PC-9 (cell line): ENCODE measurements at places on chromosomes 6 and 20.

DNA sequence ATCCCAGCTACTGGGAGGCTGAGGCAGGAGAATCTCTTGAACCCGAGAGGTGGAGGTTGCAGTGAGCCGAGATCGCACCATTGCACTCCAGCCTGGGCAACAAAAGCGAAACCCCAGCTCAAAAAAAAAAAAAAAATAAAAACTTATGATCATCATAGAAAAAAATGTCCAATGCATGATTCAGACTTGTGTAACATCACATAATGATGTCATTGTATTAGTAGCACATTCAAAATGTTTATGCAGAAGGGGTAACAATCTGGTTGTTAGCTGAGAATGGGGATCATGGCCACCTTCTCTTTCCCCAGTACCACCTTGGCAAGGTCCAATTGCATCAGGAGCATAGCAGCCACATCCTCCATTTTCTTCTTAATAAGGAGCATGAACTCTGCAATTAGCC lies 137.6 kb upstream of the MARCKS start:
- DNase-seq = peak; percentile 41

DNA sequence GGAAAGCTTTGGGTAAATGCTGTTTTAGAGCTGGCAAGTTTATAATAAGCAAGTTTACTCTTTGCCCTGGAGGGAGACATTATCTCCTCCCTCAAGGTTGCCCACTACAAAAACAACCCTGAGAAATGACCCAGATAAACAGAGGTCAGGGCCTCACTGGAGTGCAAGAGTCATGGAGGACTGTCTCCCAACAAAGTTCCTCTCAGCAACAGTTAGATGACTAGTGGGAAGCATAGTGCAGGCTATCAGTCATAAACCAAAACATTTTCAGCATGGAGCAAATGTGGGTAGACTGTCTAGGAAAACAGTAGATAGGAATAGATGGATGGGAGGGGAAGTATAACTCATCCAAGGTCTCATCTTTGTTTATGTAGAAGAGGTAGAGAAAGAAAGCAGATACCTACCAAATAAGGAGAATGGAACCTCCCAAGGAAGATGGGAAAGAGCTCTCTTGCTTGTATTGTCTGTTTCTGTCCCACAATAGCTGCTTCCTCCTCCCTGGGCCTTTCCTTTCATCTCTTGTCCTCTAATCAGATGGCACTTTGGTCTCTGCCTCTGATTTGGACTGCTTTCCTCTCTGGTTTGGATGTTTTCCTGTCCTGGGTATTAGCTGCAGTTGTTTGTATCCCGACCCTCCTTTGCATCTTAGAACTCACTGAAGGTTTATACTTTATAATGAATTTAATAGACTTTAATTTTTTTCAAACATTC lies 95.4 kb downstream of the WASF1 start:
- no peak for DNase-seq

DNA sequence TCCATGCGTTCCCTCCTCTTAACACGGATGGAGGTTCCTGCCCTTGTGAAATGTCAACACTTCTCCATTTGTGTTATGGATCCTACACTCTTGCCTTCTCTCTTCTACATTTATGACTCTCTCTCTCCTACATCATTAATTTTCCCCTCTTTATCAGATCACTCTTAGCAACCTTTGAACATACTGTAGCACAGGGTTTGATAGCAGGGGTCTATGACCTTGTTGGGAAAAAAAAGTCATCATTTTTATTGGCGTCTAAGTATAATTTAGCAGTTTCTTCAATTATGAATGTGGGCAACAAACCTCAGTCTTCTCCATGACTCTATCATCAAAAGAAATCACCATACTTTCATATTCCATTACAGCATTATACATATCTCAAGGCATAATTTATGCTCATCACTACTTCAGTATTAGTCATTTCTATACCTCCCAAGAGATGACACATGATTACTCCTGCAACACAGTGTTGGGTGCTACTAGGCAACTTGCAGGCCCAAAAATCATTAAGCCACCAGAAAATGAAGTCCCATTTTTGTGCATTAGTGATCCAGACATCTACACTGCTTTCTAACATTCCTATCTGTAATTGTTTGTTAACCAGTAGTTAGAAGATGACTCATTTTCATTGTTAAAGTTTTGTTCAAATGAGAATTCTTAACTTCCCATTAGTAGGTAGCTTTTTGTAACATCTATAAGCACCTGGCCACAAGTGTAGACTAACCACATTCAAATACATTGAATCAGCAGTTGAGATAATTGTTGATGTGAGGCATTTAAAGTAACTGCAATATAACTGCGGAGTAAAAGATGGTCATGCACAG lies 9.5 kb downstream of the CYP39A1 start:
- DNase-seq = peak; percentile 94

- no peak for DNase-seq
Measured at GRCh38 chr6:139612135-139612465, 237.7 kb upstream of the CITED2 start.

DNA sequence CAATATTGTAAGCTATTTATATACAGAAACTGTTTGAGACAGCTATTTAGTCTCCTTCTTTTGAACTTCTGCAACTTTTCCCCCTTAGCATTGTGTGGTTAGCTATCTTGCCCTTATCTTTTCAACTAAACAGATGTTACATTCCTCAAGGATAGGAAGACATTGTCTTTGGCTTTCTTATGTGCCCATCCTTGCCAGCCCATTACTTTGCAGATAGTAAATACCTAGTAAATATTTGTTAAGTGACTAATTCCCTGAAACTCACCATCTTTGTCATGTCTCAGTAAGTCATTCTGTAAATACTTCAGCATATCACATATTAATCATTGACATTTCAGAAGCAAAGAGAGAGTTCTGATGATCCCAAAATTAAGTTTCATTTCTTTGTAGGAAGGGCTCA lies 69.1 kb upstream of the FLRT3 start:
- peak; percentile 76 for DNase-seq

GRCh38 chr6:96990462-96990861 lies 65.9 kb downstream of the KLHL32 start:
- no peak for DNase-seq

GRCh38 chr20:23937303-23938117 lies 51.1 kb downstream of the GGTLC1 start:
- DNase-seq = peak; percentile 75

GRCh38 chr6:145331066-145331465 lies 404.3 kb downstream of the EPM2A start:
- no peak for DNase-seq

DNA sequence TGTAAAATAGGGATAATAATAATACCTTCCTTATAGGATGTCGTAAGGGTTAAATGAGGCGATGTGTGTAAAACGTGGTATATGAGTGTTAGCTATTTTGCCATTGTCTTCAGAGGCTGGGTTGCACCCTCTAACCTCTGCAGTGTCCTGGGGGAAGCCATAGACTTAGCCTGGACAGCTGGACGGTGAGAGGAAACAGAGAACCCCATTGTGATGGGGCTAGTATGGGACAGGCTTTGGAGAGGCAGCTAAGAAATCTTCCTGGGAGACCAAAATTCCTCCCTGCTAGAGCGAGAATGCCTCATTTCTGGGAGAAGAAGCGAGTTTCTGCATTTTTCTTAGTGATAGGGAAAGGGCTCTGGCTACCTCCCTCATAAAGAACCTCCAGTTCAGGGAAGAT lies 22.8 kb downstream of the KCNB1 start:
- DNase-seq = no peak

DNA sequence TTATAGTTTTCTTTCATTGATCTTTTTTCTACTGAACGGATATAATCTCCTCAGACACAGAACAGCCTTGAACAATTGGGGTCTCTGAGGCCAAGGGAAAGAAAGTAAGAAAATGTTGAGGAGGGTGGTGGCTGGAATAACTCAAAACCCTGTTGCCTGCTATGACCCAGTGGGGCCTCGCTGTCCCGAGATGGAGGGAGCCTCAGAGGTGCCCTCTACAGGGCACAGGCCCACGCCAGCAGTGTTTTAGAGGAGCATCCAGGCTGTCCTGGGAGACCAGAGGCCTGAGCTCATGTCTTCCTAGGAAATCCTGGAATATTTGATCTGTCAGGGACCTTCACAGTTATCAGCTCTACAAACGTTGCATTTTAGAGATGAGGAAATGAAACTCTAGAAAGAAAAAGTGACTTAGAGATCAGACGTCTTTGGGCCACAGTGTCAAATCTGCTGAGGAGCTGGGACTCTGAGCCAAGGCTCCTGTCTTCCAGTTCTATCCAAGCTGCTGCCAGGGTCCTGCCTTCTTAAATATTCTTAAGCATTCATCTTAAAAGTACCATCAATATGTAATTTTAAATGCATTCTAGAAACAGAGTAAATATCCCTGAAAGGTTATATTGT lies 26.3 kb downstream of the ALDH5A1 start:
- peak; percentile 55 for DNase-seq

GRCh38 chr20:42067596-42067995 lies 449.4 kb upstream of the CHD6 start:
- no peak for DNase-seq

DNA sequence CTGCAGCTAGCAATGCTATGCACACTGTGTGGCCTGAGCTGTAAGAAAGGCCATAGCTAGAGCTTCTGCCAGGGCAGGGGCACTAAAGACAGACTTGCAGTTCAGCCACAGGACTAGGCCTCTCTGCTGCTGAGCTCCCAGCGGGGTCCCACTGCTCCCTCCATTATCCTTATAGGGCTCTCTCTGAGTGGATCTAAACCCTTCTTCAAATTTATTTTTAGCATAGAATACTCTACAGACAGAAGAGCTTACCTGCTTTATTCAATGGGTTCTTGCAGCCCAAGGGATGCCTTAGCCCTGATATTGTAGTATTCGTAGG lies 100.9 kb upstream of the MLN start:
- DNase-seq = no peak

DNA sequence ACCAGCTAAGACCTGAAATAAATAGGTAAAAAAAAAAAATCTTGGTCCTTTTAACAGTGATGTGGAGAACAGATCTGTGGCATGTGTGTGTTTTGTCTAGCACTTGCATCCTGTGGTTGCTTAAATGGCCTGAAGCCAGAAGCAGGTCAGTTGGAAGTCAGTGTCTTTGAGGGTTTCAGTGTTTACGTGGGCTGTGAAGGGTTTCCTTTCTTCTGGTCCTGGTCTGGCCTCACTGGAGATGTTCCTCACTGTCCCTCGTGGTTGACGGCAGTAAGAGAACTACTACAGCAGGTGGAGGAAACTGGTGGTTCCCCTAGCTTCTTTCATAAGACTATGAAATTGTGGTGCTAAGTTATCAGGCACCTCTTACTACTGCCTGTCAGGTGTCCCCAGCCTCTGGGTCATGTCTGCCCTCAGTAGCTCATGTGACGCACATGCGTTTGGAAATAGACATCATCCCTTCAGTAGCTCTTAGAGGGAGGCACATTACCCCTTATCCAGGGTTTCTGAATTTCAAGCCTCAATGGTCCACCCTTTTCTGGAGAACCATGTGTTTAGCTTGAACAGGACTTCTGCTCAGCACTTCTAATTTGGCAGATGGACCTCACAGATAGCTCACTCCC lies 59.4 kb upstream of the SCP2D1 start:
- no peak for DNase-seq
